ENCODE measurements at places on chromosomes 2 and 18. TPM values are rescaled to one million over a fixed set of nuclear protein-coding genes. Genes with fewer than 3 reads are reported as not detected.

ZNF519 gene
- 4.1 TPM for total RNA-seq

KIF1A gene
- 1.5 TPM for total RNA-seq

ZNF514 gene
- 15.3 TPM for total RNA-seq

DNA sequence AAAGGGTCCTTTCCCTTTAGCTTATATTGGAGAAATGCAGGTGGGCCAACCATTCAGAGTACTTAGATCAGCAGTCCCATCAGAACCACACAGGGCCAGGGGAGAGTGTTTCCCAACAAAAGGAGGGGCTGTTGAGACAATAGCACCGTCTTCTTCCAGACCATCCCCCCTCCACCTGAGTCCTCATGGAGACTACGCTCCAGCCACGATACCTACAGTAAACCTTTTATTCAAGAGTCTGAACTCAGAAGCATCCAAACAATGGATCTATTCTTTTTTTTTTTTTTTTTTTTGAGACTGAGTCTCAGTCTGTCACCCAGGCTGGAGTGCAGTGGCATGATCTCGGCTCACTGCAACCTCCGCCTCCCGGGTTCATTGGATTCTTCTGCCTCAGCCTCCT is 25.7 kb upstream of the ZNF532 start:
- DNase-seq, result no peak

RTP5 gene
- not detected for total RNA-seq

DNA sequence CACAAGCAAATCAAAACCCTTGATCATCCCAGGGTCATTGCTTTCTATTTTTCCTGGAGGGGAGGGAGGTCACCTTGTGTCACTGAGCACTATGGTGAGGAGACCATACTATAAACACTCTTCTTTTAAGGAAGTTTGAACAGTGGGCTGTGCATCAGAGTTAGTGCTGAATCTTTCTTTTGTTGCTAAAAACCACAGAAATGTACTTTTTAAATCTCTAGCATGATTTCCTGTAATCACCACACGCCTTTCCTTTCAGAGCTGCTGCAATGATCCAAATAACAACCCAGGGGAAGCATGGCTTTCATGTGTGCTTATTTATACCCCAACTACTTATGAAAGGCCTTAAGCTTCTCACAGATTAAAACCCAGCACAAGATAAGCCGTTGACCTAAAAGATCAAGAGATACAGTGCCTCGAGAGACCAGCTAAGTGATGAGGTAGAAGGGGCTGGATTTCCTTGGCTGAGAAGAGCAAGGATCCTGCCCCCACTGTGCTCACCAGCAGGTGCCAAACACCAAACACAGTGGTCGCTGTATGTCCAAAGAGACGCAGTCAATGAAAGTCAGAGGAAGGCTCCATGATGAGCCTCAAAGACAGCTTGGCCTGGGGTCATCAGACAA is 34.7 kb downstream of the TRABD2A start:
- DNase-seq, result no peak

GRCh38 chr2:63047321-63048279 is 3.0 kb upstream of the OTX1 start:
- peak; percentile 76 for DNase-seq

CD28 gene
- 0.78 TPM for total RNA-seq

DNA sequence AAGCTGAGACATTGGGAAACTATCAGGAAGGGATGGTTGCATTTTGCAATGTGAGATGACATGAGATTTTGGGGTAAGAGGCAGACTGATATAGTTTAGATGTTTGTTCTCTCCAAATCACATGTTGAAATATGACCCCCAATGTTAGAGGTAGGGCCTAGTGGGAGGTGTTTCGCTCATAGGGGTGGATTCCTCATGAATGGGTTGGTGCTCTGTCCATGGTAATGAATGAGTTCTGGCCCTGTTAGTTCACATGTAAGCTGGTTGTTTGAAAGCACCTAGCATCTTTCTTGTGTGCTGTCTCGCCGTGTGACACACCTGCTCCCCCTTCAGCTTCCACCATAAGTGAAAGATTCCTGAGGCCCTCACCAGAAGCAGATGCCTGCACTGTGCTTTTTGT is 37.7 kb downstream of the TPRKB start:
- no peak for DNase-seq

HRH4 gene
- 0.19 TPM for total RNA-seq

PLB1 gene
- total RNA-seq, result 3.0 TPM

GRCh38 chr2:147488472-147488871 is 356.4 kb upstream of the ACVR2A start:
- no peak for DNase-seq

- no peak for DNase-seq
These were observed 162.6 kb upstream of the TWIST2 start for GRCh38 chr2:238685327-238685709.

- DNase-seq, result no peak
These were observed 1323.5 kb upstream of the TMEFF2 start for GRCh38 chr2:193518041-193518817.

GRCh38 chr2:46656640-46657039 is 177.3 kb downstream of the TMEM247 start:
- no peak for DNase-seq

ACTG2 gene
- total RNA-seq, result 1.9 TPM

DNA sequence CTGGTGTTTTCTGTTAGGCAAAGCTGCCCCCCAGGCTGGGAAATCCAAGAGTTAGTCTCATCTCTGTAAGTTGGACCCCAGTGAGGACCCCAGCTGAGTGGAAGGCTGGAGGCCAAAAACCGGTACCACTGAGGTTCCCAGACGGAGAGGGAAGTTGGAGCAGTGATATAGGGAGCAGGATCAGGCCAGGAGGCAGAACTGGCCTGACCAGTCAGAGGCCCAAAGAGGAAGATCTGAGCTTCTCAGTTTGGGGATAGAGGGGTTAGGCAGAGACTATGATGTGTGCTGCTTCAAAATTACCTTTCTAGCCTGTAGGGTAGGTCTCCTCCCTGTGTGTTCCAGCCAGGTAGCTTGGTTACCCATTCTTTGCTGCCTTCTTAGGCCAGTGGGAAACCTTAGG is 4.6 kb upstream of the RNF181 start:
- no peak for DNase-seq

DNA sequence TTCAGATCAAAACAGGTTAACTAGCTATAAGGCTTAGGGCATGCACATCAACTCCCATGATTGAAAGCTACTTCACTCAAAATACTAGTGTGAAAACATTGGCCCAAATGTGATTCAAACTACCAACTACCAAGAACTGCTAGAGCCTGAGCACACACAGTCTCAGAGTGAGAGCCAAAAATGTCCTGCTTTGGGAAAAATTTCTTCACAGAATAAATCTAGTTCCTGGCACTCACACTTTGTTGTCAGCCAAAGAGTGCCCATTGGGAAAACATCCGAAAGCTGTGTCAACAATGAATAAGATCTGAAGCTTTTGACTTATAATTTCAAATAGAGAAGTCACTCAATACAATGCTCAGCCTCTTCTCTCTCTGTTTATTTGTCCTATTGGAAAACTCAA is 182.7 kb downstream of the LRATD1 start:
- DNase-seq, result no peak

GDF7 gene
- 0.46 TPM for total RNA-seq

DNA sequence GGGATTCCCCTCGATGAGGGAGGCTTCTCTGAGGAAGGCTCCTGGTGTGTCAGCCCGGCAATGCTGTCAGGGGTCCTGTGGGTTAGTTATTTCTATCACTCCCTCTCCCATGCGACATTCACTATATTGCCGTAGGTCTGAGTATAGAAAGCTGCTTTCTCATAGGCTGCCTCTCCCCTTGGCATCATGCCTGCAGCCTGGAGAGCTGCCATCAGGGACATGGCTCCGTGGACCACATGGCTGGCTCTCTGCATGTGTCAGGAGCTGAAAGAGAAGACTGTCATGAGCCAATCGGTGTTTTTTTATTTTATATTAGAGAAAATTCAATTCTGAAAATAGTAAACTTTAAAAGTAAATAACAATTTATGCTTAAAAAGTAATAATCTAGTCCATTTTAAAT is 198.0 kb downstream of the CDH20 start:
- peak; percentile 66 for DNase-seq

TRAF3IP1 gene
- 11.2 TPM for total RNA-seq

DNA sequence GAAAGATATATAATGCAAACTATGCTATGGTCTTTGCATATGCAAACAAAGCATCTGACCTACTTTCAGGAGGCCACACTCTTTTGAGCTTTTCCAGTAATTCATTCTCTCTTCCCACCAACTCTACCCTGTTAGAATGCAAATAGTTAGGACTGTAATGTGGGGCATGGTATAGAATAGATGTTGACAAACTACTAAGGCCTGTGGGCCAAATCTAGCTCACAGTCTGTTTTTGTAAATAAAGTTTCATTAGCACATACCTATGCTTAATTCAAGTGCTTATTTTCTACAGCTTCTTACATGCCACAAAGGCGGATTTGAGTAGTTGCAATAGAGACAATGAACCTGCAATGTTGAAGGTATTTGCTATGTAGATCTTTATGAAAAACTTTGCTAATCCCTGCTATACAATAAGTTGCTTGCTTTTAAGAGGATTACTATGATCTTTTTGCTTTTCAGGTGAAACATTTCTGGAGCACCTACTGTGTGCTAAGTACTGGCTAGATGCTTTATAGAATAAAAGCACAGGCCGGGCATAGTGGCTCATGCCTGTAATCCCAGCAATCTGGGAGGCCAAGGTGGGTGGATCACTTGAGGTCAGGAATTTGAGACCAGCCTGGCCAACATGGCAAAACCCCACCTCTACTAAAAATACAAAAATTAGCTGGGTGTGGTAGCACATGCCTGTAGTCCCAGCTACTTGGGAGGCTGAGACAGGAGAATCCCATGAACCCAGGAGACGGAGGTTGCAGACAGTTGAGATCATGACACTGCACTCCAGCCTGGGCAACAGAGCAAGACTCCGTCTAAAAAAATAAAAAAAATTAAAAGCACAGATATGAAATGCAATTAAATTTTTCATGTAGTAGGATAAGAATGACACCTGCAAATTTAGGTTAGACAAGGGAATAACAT is 267.8 kb downstream of the DPP10 start:
- no peak for DNase-seq

MGAT4A gene
- 19.3 TPM for total RNA-seq

DNA sequence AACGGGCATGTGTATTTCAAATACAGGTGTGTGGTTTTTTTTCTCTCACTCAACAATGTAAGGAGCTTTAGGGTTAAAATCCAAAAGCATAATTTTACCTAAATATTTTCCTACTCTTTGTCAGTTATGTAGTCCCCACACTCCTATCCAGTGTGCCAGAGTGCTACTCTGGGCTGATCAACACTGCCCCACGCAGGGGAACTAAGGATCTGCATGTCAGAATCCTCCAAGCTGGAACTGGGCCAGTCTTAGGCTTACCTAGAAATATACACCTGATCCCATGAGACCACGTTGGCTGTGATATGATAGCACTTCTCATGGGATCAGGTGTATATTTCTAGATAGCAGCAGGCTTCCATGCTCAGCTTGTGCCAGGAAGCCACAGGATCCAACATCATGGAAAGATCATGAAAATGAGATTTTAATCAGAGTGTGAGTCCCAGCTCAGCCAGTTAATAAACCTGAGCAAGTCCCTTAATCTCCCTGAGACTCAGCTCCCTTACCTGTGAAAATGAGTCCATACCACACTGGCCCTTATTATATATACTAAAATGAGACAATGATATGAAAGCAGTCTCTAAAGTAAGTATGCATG is 29.7 kb downstream of the CCDC141 start:
- DNase-seq, result no peak

OSBPL1A gene
- 78.9 TPM for total RNA-seq

Measured in Right ventricle myocardium inferior (tissue), 1 donor.